ENCODE measurements at places on chromosomes 1 and 21.

- DNase-seq: no peak
These were observed 4.1 kb upstream of the TMEM52 start for GRCh38 chr1:1922956-1923833.

DNA sequence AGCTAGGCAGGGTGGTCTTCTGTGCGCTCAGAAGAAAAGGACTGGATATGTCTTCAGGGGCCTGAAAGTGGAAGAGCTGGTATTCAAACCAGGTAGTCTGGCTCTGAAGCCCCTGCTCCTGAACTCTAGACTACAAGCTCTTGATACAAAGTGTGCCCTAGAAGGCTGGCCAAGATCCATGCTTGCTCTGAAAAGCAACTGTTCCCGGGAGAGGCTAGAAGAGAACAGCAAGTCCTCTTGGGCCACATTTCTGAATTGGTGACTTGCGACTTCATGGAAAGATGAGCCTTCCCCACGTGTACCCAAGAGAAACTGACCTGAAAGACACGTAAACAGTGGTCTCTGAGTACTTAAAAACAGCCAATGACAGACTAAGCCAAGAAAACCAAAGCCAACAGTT, 123.3 kb upstream of the GRIK3 start:
- no peak for DNase-seq

GRCh38 chr1:165823552-165824268, 3.7 kb upstream of the UCK2 start:
- DNase-seq: no peak

GRCh38 chr1:226643177-226643576, 94.6 kb downstream of the STUM start:
- DNase-seq: peak; percentile 98

DNA sequence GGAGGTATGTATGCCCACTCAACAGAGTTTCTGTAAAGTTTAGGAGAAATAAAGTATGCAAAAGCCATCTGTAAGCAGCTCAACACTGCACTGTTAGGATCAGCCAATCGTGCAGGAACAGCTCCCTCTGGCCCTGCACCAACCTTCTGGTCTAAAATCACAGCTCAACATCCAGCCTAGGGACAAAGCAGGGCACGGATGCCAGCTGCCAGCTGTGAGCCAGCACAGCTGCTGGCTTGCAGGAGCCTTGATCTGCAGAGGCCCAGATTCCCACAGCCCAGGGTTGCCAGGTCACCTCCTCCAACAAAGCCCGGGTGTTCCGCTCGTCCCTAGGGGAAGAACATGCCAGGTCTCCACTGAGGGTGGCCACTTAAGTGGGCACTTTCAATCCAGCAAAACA, 8.6 kb downstream of the ACOT7 start:
- DNase-seq: no peak

DNA sequence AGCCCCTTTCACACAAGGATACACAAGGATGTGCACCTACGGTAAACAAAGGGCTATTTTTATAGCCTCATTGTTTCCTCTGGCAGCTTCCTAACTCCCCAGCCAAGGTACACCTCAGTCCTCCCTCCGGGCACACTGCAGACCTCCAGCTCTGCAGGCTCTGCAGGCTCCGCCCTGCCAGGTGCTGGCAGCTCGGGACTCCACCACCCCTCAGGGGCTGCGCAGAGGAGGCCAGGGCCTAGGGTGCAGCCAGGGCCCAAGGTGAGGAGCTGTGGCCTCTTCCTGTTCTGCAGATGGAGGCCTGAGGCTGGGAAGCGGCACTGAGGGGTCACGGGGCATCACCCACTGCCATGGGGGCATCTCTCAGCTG, 19.8 kb upstream of the CLSTN1 start:
- no peak for DNase-seq

GRCh38 chr1:156102633-156103511, 11.6 kb upstream of the LMNA start:
- DNase-seq: peak; percentile 43

DNA sequence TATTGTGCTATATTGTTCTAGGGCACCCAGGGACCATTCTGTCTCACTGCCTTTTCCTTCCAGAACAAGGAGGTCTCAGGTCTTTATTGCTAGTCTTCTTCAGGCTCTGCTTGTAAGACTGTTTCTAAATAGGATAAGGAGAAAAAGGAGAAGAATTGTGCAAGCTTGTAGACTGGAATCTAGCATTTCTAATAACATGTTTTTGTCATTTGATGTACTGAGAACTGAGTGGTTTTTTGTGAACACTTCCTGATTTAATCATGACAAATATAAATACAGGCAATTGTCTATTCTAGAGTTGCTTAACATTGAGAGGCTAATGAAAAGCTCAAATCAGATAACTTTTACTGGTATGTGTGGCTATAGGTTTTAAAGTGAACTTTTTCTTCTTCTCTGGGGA, 77.6 kb downstream of the CLIC4 start:
- DNase-seq: no peak

GRCh38 chr21:35825370-35826353, 234.7 kb downstream of the SETD4 start:
- DNase-seq: no peak

DNA sequence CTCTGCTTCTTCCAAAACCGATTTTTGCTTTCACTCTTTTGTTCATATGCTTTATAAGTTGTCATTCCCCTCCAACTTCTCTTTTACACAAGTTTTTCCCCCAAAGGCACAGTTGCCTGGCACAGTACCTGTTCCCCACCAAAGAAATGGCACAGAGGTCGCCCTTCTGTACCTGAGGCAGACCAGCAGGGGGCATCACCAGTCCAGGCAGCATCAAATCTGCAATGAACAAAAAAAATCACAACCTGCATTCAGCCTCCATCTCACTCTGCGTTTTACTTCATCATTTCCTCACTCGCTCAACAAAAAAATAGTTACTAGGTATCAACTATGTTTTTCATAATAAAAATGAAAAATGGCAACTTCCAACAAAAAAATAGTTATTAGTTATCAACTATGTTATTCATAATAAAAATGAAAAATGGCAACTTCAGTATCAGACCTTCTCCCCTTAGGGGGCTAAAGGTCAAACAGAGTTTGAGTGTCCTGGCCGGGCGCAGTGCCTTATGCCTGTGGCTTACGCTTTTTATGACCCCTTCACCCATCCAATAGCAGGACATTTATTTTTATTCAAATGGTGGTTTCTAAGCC, 4.1 kb downstream of the EIF2D start:
- peak; percentile 62 for DNase-seq

DNA sequence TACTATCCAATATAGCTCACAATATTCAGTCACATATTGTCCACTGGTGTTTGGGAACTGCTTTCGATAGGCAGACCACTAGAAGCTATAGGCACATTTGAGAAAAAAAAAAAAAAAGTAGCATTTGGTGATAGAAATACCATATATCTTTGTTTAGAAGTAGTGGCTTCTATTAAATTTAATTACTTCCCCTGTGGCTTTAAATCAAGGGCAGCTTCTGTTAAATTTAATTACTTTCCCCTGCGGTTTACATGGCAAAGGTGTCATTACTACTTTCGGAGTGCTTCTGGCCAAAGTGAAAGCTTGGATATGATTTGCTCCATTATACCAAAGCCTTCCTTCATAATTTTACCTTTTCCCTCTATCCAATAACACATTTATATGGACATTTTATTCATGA, 229.9 kb downstream of the TTLL7 start:
- DNase-seq: no peak

DNA sequence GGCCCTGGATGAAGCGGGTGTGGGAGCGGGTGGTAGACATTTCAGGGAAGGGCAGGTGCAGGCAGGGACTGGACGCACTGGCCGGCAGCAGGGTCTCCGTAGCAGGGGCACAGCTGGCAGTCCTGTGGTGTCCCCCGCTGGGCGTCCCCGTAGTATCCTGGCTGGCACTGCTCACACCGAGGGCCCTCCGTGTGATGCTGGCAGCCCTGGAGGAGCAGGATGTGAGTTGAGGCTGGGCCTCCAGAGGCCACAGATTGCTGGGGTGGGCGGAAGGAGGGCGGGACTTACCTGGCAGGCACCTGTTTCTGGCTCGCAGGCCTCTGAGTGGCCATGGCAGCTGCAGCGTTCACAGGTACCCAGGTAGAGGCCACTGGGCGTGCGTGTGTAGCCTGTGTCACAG, 62.3 kb downstream of the LDLRAD2 start:
- no peak for DNase-seq

GRCh38 chr1:198929961-198930599, 291.2 kb downstream of the PTPRC start:
- peak; percentile 85 for DNase-seq

- no peak for DNase-seq
These were observed 144.2 kb downstream of the DHRS3 start for GRCh38 chr1:12473596-12474362.

DNA sequence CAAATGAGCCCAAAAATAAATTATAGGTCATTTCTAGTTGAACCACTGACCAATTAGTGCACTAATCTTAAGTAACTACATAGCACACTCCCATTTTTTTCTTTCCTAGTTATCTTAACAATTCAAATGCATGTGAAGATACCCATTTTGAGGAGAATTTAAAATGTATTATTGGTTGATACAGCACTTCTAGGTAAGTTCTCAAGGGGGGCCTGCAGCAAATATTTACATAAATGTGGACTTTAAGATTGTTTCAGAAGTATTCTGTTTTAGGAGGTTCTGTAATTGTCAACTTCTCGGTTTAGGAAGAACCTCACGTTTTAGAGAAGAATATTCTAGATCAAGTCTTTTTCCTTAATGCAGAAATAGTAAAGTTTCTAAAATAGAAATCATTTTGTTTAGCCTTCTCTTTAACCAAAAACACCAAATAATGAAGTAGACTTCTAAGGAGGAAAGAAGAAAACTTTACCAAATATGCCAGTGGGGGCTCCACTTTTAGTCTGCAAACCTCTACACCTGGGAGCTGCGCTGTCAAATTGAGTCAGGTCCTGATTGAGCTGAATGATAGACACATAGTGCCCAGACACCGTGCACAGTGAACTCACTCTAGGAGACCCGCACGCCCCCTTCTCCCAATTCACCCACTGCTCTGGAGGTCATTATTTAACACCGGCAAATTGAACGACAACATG, 144.4 kb downstream of the RUNX1 start:
- no peak for DNase-seq

- DNase-seq: no peak
These were observed 70.1 kb upstream of the GORAB start for GRCh38 chr1:170461762-170462384.

- DNase-seq: no peak
These were observed 54.6 kb downstream of the ERICH3 start for GRCh38 chr1:74618974-74619373.

GRCh38 chr1:41496080-41497055, 11.9 kb upstream of the EDN2 start:
- DNase-seq: peak; percentile 84

DNA sequence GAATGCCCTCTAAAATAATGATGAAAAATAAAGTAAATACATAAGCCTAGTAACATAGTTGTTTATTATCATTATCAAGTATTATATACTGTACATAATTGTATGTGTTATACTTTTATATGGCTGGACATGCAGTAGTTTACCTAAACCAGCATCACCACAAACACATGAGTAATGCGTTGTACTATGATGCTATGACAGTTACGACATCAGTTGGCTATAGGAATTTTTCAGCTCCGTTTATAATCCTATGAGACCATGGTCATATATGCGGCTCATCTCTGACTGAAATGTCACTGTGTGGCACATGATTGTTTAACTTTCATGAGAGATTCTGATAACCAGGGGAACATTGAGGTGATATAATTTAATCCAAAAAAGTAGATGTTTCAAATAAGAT, 352.1 kb downstream of the ST6GALNAC3 start:
- DNase-seq: no peak

DNA sequence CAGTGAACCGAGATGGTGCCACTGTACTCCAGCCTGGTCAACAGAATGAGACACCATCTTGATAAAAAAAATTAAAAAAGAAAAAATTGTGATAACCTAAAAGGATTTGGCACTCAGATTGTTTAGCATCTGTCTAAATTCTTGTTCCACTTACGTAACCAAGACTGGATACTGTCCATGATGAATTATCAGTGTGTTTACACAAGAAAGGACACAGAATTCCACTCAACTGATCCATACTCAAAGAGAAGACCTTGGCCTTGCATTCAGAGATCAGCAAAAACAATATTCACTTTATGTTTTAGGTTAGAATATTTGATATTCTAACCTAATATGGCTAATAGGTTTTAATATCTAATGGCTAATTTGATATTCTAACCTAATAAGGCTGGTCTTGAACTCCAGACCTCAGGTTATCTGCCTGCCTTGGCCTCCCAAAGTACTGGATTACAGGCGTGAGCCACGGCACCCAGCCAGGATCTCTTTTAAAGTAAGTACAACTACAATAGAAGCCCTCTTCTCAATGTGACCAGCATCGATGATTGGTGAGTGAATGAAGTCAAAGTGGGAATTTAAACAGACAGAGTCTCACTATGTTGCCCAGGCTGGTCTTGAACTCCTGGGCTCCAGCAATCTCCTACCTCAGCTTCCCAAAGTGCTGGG, 43.1 kb upstream of the COX20 start:
- DNase-seq: no peak

- DNase-seq: no peak
These were observed 2.5 kb upstream of the ZNF683 start for GRCh38 chr1:26375081-26375480.

GRCh38 chr1:160376525-160377131, 9.8 kb downstream of the NHLH1 start:
- DNase-seq: peak; percentile 84

DNA sequence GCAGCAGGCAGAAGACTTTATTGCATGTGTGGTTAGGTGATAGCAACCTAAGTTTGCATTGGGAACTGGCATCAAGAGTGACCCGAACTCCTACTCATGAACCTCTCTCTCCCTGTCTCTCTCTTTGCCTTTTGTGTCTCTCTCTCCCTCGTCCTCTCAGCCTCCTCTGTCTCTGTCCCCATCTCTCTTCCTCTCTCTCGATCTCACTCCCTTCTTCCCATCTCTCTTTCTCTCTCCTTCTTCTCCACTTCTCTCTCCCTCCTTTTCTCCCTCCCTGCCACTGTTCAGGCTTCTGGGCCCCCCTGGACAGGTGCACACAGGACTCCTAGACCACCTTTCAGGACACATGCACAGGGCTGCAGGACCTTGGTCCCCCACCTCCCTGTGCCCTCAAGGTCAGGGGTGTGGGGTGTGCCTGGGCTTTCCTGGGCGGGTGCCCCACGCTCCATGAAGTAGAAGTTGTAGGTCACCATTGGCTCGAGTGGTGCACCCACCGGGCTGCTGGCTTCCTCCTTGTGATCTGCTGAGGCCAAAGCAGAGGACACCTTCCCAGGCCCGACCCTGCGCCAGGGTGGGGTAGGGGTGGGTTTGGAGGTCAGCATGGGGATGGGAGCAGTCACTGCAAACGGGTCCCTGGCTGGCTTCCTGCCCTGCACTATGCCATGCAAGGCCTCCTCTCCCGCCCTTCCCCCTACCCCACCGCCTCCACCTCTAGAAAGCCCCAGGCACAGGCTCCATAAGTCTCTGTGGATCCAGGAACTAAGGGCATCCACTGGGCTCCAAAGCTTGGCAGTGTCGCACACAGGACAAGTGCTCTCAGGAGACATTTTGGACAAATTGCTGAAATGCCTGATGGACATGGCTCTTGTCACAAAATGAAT, 13.2 kb upstream of the ZBTB17 start:
- no peak for DNase-seq
